ENCODE measurements at places on chromosomes 7 and 10. TPM values are rescaled to one million over a fixed set of nuclear protein-coding genes. Genes with fewer than 3 reads are reported as not detected.

The STOX1 gene
- total RNA-seq = not detected

The SHH gene
- total RNA-seq = under 0.01 TPM

The TSPAN13 gene
- total RNA-seq = 3.0 TPM

The NXPH1 gene
- total RNA-seq = not detected

The SFTPD gene
- total RNA-seq = not detected

The LEP gene
- total RNA-seq = not detected

The PARD3 gene
- 36.8 TPM for total RNA-seq

The GIMAP6 gene
- 0.15 TPM for total RNA-seq

The ASZ1 gene
- not detected for total RNA-seq

The TFEC gene
- 0.17 TPM for total RNA-seq
